ENCODE measurements at places on chromosomes 2 and 18. TPM values are rescaled to one million over a fixed set of nuclear protein-coding genes. Genes with fewer than 3 reads are reported as not detected.

SDC1 gene
- polyA plus RNA-seq: 0.23 TPM

PROC gene
- polyA plus RNA-seq: 0.18 TPM

DNA sequence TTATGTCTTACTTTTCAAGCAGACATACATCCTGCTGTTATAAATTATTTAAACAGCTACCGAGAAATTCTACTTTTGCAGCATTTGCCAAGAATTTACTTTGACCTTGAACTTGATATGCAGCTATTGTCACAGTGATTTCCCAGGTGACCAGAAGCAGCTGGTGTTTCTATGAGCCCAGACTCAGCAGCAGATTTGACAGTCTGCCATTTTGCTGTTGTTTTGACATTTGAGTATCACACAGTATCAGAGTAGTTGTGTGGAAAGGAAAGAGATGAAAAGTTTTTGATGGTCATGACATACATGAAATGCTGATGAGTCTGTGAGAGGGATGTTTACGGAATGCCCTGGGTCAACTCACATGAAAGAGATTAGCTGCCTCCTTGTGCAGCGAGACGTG lies 6.6 kb upstream of the CCDC195 start:
- no peak for DNase-seq

GRCh38 chr2:7660816-7661215 lies 743.6 kb downstream of the RNF144A start:
- DNase-seq: no peak

DNA sequence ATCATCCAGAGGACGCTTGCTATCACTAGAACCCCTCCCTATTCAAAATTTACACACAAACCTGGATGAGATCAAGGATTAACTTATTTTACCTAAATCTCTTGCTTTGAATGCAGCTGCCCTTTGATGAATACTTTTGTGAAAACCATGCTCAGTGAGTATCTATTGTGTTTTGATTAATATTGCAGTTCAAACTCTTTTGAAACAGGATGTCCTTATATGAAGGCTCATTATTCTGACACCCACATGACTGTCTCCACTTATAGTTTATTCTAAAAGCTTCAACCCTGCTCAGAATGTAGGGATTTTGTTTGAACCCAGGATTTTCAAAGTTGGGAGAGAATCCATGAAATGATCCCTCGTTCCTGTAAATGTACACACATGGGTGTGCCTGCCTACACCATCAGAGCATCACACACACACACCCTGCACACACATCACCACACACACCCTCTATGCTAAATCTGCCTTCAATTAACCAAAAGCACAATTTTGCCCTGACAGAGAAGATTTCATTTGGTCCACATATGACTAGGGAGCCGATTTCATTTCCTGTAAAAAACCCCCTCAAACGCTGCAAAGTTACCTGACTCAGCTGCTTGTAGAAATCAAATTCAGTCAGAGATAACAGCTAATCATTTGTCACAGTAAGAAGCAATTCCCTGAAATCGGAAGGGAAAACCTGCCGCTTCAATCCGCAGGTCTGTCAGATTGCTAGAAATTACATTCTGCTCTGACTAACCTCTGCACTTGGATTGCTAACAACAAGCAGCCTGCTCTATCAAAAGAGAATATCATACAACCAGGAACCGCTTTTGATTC lies 65.2 kb downstream of the ZEB2 start:
- no peak for DNase-seq

GRCh38 chr2:192194866-192195547 lies at the start of gene TMEFF2:
Gene TMEFF2 (minus strand): TSS chr2:192194933. CDS start chr2:192194524, 409 bp downstream.
- DNase-seq: peak; percentile 93

DNA sequence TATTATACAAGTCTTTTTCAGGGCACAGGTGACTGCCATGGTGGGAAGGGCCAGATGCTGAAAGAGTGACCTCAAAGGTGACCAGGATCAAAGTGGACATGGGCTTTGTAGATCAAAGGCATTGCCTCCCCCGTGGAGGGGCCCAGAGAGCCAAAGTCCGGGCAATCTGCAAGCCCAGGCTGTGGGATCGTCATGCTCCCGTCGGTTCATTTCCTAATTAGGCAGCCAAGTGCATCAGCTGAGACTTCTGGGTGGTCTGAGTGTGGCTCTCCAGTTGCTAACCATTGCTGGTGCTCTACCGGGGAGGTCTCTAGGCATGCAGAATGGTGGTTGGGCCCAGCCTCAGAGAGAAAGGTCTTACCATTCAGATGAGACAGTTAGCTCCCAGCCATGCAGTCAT lies 61.6 kb downstream of the TRIB2 start:
- no peak for DNase-seq

DNA sequence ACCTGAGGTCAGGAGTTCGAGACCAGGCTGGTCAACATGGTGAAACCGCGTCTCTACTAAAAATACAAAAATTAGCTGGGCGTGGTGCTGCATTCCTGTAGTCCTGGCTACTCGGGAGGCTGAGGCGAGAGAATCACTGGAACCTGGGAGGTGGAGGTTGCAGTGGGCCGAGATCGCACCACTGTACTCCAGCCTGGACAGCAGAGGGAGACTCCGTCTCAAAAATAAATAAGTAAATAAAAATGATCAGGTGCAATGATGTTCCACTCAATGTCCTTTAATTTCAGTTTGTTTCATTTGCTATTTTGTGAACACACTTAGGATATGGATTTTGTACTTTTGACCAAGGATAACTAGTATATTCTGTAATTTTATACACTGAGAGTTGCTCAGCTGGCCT lies 9.3 kb downstream of the HADHA start:
- DNase-seq: no peak

DNA sequence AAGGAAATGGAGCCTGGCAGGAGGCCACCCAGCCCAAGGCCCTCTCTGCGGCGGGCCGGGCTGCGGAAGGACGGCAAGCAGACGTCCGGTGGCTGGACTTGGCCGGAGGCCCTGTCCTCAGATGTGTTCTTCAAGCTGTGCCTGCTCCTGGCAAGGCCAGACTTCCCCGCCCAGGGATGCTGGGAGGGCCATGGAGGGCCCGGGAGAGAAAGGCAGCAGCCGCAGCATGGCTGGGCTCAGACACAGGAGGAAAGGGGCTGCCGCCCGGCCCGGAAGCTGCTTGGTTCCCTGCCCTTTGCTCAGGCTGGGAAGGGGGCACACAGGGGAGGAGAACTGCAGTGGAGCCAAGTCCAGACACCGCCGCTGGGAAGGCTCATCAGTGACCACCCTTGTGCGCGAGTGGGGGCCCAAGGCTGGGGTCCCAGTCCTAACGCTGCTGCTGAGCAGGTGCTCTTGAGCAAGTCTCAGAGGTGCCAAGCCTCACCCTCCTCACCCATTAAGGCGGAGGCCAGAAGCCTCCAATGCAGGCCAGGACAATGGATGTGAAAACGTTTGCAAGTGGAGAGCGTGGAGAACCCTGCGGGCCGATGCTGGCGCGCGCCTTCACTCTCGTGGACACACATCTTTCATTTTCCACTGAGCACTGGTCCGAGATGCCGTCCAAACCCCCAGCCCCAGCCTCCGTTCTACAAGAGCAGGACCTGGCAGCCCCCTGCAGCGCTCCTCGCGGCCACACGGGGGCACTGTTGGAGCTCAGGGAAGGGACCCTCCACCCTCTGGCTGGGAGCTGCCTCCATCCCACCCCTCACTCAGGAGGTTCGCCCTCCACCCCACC lies 7.9 kb downstream of the CROCC2 start:
- DNase-seq: peak; percentile 93
